ENCODE measurements at places on chromosomes 3 and 15.

DNA sequence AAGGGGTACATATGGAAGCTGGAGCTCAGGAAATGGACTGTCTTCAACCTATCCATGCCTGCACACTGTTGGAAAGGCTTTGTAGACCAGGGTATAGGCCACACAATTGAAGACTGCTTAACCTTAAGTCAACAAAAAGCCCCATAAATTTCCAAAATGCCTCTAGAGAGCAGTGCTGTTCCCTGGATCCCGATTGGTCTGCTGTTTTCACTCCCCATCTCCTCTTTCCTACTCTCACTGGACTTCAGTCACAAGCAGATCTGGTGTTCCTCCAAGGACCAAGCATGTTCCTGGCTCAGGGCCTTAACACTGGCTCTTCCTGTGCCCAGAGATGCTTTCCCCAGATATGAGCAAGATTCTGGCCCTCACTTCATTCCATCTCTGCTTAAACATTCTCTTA is 22.8 kb upstream of the LRRC34 start:
- DNase-seq, result no peak

GRCh38 chr3:109825971-109826810 is 488.8 kb upstream of the DPPA4 start:
- DNase-seq, result no peak

- DNase-seq, result peak; percentile 24
Measured at GRCh38 chr3:196968233-196969133, at the start of gene PIGZ. TSS of gene PIGZ (minus strand) at chr3:196968833. CDS start at chr3:196952031, 16,802 bp downstream.

GRCh38 chr15:58932710-58933280 is 684 bp downstream of the SLTM start:
- DNase-seq, result no peak

DNA sequence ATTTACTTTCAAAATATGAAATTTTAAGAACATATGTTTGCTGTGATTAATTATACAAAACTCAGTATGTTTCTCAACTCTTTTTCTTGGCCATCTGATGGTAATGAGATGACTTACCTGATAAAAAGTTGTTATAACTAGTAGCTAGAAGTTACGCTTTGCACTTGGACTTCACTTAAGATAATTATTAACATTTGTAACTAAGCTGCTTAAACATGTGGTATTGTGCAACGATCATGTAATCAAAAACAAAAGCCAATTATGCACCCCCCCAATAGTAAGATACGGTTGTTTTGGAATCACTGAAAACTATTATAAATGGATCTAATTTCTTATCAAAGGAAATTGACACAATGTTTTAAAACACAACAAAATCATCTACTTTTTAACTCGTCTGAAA is 342.9 kb downstream of the CNTN3 start:
- DNase-seq, result no peak

DNA sequence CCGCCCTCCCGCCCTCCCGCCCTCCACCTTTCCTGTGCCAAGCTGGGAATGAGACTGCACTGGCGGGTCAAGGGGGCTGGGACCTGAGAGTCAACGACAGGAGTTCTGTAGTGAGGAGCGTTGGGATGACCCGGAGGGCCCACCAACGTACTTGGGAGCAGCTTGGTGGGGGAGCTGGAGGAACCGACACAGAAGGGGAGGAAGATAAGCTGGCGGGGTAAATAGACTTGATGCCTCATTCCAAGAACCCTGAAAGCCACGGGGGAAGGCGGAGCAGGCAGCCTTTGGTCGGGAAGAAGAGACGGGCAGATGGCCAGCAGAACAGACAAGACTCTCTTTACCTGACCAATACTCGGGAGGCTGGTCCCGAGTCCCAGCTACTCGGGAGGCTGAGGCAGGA is 277 bp downstream of the FMN1 start:
- DNase-seq, result no peak

DNA sequence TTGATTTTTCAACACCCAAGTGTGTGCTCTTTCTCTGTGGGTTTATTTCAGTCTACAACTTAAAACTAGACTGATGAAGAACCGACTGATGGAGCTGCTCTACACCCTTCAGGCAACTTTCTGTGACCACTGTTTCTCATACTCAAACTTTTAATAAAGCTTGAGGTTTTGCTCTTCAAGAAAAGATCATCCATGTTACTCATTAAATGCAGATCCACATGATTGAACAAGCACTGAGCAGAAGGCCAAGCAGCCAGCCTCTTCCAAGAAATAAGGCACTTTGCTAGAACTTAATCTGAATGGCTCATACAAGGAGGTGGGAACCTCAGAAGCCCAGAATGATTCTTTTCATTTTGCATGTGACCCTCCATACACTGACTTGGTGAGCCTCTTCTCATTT is 8.7 kb downstream of the SLC27A2 start:
- DNase-seq, result no peak

- DNase-seq, result no peak
Measured at GRCh38 chr3:86147119-86147518, 843.8 kb downstream of the VGLL3 start.

- DNase-seq, result no peak
Measured at GRCh38 chr3:184377882-184378445, at the start of gene THPO. TSS of gene THPO (minus strand) at chr3:184378207. CDS start at chr3:184376259, 1,948 bp downstream.

DNA sequence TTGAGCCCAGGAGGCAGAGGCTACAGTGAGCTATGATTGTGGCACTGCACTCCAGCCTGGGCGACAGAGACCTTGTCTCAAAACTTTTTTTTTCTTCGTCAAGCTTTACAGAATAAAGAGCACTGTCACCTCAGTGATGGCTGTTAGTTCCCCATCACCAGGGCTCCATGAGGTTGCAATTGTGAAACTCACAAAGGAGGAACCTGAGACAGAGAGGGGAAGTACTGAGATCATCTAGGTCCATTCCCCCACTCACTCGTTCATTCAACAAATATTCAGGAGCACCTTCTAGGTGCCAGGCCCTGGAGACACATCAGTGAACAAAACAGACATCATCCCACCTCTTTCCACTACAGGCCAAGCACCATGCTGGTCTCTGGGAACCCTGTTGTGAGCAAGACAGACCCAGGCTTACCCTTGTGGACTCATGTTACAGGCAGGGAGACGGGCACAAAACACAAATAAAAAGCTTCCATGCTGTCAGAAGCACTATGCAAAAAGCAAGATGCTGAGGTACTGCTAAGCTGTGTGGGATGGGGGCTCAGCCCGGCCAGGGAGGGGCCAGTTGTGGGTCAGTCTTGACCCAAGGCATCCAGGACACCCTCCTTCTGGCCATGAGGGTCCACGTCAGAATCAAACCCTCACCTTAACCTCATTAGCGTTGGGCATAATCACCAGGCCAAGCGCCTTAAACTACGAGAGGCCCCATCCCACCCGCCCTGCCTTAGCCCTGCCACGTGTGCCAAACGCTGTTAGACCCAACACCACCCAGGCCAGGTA is 2.1 kb upstream of the RHO start:
- DNase-seq, result no peak

GRCh38 chr3:44886561-44886960 is 12.2 kb downstream of the TGM4 start:
- DNase-seq, result no peak

DNA sequence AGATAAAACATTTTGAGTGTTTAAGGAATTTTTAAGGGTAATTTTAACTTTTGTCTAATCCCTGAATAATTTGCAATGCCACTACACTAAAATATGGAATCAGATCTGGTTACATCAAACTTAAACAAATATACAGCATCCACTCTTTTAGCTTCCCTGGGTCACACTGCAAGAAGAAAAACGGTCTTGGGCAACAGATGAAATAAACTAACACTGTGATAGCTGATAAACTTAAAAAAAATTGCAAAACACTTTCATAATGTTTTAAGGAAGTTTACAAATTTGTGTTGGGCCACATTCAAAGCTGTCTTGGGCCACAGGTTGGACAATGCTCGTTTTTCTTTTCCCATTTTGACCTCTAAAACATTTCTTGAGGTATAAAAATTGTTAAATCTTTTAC is 34.3 kb downstream of the CCDC66 start:
- DNase-seq, result no peak

GRCh38 chr3:72176537-72177041 is 391.6 kb upstream of the PROK2 start:
- no peak for DNase-seq

DNA sequence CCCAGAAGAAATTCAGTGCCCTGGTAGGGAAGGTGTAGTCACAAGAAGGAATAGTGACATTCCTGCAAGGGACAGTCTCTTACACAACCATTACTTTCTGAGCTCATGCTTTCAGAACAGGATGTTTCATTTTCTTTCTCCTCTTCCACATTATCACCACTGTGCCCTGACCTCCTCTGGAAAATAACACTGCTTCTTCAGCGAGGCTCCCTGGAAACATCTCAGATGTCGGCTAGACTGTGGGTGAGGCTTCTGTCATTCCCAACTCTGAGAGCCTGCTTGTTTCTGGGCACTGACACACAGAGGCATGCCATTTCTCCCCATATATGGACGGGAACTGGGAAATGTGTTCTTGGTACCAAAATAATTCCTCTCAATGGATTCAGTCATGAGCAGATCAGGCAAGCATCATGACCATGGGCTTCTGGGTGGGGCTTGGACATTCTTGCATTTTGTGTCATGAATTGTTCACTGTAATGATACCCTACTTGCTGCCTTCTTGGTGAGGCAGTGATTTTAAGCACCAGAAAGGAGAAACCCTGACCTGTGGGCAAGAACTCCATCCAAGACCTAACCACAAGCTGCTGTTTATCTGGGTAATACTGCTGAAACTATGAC is 14.3 kb upstream of the TNFAIP8L3 start:
- DNase-seq, result no peak

- DNase-seq, result no peak
Measured at GRCh38 chr3:146337991-146338390, 87.1 kb upstream of the PLSCR4 start.

DNA sequence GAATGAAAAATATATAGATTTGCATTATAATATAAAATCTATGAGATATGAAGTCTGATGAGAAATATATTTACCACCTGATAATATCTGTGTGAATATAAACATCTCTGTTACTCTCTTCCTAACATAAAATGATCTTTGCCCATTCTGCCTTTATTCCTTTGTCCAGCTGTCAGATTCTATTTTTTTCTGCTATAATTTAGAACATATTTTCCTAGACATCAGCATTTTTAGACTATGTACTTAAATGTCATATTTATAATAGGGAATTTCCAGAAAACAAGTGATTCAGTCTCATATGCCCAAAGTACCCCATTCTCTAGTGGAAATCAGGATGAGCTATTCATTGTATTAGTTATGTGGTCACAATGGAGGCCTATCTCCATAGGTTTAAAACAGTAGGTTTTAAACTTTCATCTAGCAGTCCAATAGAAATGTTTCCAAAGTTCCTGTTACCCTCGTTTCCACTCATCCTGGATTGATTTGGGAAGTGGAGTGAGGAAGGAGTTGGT is 83.3 kb downstream of the FILIP1L start:
- DNase-seq, result no peak

- no peak for DNase-seq
Measured at GRCh38 chr3:59607656-59608055, 557.8 kb upstream of the CFAP20DC start.

- no peak for DNase-seq
Measured at GRCh38 chr3:181971424-181971823, 259.7 kb downstream of the SOX2 start.

GRCh38 chr15:101596633-101597032 is 55.5 kb downstream of the TM2D3 start:
- no peak for DNase-seq

DNA sequence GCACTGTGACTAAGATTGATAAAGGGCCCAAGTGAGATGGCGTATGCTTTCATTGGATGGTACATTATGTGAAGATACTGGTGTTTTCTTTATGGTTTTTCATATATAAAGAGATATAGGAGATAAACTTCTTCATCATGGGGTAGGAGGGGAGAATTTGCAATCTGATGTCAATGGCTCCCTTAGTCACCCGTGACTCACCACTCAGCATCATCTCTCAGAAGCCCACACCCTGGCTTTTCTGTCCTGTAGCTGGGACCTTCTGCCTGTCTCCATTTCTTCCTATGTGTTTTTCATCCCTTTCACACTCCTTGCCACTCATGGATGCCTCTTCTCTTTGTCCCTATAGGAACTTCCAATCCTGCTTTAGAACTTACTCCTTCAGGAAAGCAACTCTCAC is 114.3 kb upstream of the SEMA6D start:
- no peak for DNase-seq

GRCh38 chr3:147699175-147699838 is 290.1 kb downstream of the ZIC1 start:
- DNase-seq, result no peak

- no peak for DNase-seq
Measured at GRCh38 chr3:102476198-102476597, 41.4 kb downstream of the ZPLD1 start.

DNA sequence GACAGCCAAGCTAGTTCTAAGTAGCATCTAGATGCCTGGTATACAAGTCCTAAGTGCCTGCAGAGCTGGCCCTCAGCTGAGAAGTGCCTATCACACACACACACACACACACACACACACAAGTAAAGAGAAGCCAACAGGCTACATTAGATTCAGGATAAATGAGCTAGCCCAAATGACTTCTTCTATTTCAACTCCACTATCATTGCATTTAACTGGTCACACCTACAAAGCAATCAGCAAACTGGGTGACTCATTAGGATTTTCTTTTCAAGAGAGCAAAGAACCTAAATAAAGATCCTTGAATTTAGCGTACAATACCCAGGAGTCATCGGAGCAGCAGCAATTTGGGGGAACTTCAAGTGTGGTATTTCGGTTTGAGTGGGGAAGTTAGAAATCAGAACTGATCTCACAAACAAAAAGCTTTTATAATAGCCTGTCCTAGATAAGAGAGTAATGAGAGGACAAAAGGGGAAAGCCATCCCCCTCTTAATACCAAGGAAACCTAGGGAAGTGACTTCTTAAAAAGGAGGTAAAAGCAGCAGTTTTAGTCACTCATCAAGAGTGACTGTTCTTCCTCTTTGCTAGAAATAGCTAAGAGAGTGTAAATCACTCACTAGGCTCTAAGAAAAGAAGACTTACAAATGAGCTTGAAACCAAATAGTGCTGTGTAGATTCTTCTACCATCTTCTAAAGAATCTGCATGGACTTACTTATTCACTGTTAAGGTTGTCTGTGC is 112.7 kb downstream of the TNIK start:
- DNase-seq, result no peak

DNA sequence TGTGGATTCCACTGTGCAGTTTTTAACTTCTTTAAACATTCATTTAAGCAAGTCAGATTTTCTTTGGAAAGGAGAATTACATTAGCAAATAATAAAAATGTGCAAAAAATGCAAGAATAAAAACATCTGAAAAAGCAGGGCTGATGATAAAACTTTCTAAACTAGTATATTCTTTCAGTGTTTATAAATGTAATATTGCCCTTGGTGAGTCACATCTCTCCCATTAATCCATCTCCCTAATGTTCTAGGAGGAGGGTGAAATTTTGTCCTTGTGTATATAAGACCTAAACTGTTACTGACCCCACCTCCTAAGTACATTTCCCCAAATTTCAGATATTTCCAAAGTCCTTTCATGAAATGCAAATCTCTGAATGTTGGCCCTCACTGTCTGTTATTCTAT is 28.5 kb upstream of the DCUN1D1 start:
- DNase-seq, result no peak

Data from activated T-cell treated with anti-CD3 and anti-CD28 coated beads, Interleukin-2, amount 50 U/mL, for 4 hours (primary cell).